NCI-H1417 treated with DMSO at 0.1 percent for 48 hours (cell line): ENCODE measurements at places on chromosomes 3 and 15.

- no peak for DNase-seq
These were observed 1242.2 kb downstream of the OTOL1 start for GRCh38 chr3:162738784-162739183.

- DNase-seq = no peak
These were observed 47.9 kb downstream of the PIK3CA start for GRCh38 chr3:179196098-179196497.

DNA sequence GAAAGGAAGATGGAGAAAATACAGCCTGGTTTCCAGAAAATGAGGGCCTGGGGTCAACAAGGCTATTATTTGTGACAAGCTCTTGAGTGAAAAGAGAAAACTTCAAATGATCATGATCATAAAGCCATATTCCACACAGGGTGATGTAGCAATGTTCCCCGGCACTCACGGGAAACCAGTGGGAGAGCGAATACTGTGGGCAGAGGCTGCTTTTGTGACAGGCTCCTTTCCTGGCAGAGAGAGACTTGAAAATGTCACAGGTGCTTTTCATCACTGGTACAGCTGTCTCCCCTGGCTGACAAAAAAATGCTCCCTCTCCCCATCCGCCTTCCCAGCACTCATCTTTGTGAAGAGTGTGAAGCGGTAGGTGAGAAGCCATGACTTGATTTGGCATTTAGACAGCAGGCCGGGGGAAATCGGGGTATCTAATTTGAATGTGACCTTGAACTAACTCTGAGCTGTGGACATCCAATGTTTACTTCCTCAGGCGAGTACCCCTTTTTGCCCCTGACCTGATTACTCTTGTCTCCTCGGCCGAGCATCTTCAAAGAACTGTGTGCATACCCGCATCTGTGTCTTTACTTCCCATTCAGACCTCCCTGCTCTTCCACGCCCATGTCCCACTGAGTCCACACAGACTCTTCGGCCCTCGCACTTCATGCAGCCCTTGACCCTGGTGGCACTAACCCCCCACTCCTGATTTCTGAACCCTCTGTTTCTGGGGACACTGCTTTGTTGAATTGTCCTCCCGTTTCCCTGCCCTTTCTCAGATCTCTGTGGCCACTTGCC lies 23.2 kb downstream of the CA12 start:
- DNase-seq = no peak

DNA sequence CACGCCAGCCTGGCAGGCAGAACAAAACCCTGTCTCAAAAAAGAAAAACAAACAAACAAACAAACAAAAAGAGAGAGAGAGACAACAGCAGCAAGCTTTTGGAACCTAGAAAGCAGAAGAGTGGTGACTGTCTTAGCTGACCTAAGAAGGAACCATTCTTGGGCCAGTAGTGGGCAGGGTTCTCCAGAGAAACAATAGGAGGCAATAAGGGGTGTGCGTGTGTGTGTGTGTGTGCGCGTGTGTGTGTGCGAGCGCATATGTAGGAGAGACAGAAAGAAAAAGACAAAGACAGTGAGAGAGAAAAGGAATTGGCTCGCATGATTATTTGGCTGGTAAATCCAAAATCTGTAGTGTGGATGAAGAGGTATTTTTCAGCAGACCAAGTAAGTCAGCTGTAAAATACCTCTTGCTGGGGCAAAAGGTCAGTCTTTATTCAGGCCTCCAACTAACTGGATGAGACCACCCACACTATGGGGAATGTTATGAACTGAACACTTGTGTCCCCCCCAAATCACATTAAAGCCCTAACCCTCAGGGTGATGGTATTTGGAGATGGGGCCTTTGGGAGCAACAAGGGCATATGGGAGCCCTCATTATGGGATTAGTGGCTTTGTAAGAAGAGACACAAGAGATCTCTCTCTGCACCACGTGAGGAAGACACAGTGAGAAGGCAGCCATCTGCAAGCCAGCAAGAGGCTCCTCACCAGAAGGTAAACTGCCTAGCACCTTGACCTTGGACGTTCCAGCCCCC lies 15.1 kb upstream of the BLM start:
- no peak for DNase-seq

- DNase-seq = no peak
These were observed 38.4 kb upstream of the THBS1 start for GRCh38 chr15:39542385-39543065.

- no peak for DNase-seq
These were observed 53.3 kb downstream of the ZNF385D start for GRCh38 chr3:21697707-21698106.

- no peak for DNase-seq
These were observed 13.3 kb upstream of the TM4SF1 start for GRCh38 chr3:149390772-149391212.
